ENCODE measurements at places on chromosomes 6 and 20.

GRCh38 chr20:42018979-42019378, 400.8 kb upstream of the CHD6 start:
- DNase-seq, result no peak

DNA sequence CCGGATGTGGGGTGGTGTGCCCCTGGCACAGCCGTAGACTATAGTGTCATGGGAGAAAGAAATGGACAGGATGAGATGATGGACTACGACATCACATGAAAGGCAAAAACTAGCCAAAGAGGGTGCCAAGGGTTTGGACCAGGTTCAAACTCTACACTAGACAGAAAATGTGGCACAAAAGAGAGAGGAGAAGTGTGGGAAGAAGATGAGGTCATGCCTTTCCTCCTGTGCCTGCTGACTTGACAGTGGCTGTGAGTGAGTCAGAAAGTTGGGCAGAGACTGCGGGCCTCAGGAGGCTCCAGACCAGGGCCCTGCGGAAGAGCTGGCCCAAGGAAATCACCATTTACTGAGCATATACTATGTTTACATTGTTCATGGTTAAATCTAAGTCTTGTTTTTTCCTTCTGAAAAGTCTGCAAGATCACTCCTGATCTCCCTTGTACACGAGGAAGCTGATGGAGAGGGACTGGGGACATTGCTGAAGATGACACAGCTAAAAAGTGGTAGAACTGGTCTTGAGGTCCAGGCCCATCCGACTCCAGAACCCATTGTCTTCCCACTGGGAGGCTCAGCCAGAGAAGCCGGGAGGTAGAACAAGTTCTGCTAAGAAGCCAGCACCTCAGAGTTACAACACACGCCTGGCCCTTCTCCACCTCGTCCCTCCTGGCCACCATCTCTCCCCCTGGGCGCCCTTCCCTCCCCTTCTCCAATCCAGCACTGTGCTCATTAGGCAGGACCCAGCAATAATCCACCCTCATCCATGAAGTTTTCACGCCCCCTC, 35.6 kb downstream of the CNKSR3 start:
- no peak for DNase-seq

DNA sequence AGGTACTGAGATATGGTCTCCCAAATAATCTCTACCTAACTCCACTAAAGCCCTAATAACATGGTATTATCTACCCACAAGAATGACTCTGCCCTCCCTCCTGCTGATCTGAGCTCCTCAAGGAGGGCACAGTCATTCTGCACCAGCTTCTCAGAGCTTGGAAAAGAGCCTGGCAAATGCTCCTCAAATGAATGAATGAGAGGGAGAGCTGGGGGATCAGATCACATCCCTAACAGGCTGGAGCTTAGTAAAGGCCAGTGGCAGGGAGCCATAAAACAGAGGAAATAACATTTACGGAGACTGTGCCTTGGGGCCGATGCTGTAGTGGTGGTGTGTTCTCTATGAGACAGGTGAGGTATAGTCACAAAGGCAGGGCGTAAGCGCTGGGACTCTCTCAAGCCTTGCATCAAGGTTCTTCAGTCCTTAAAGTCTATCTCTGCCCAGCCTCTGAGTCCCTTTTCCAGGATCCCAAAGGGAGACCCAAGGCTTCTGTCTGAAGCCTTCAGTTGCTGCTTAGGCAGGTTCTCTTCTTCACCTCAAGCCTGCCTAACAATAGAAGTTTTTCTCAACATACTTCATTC, 7.2 kb upstream of the NNAT start:
- no peak for DNase-seq

GRCh38 chr20:40508821-40509220, 180.2 kb downstream of the MAFB start:
- no peak for DNase-seq

GRCh38 chr20:10603378-10603777, 70.4 kb downstream of the JAG1 start:
- DNase-seq, result peak; percentile 69

DNA sequence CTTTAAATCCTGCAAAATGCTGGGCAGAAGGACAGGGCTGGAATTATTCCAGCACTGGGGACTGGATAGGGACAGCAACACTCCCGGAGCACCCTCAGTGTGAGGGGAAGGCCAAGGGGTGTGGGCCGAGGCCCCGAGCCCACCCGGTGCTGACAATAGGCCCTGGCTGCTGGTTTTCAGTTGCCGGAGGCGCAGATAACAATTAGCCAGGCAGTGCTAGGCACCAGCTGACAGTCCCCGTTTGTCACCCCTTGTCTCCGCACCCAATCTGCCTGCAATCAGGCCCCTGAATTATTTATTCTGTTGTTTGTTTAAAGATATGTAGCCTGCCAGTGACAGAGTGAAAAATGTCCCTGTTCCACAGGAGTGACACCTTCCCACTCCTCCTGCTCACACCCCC, 120.0 kb downstream of the GRM4 start:
- no peak for DNase-seq

GRCh38 chr20:21270806-21271205, 32.3 kb upstream of the XRN2 start:
- no peak for DNase-seq

- DNase-seq, result no peak
Observed at GRCh38 chr6:6942091-6942490, 165.7 kb upstream of the RREB1 start.

GRCh38 chr6:26439151-26440125, 866 bp upstream of the BTN3A3 start:
- no peak for DNase-seq

DNA sequence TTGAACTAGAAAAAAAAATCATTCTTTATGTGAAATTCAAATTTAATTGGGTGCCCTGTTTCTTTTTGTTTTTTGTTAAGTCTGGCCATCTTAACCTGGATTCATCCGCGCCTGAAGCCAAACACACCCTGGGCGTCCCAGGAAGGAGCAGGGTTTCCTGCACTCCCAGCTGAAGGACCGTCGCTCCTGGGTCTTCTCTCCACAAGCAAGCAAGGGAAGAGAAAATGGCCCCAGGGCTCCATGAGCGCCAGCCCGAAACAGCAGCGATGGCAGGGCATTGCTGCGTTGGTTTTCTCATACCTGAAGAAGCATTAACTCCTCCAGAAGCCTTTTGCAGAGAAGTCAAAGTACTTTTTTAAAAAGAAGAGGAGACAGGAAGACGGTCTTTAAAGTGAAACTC, 105.4 kb upstream of the AFDN start:
- no peak for DNase-seq

GRCh38 chr6:11278207-11278559, 45.7 kb upstream of the NEDD9 start:
- peak; percentile 46 for DNase-seq

DNA sequence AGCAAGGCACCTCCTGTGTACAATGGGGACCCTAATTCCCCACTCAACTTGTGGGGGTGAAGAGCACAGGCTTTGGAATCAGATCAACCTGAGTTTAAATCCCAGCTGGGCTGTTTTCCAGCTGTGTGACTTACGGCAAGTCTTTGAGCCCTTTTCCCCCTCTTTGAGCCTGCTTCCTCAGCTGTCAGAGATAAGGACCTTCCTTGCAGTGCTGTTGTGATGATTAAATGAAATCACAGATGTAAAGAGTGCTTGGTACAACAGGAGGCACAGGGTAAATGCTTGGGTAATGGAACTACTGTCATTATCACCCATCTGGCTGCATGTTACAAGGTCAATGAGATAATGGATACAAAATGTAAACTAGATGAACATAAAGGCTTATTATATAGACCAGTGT, 3.2 kb downstream of the SNX21 start:
- no peak for DNase-seq

DNA sequence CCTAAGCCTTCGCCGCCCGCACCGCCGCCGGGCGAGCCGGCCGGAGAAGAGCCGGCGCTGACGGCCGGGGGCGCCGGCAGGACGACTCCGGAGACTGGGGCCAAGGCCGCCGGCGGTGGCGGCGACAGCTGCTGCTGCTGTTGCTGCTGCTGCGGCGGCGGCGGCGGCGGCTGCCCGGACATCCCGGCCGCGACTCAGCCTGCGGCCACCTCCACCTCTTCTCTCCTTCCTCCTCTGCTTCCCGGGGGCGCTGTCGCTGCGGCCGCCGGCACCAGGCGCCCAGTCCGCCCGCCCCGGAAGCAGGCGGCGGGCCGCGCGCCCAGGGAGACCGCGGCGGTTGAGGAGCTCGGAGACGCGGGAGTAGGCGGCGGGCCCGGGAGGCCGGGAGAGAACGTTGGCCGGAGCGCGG, 307 bp downstream of the RANBP9 start:
- DNase-seq, result peak; percentile 76

DNA sequence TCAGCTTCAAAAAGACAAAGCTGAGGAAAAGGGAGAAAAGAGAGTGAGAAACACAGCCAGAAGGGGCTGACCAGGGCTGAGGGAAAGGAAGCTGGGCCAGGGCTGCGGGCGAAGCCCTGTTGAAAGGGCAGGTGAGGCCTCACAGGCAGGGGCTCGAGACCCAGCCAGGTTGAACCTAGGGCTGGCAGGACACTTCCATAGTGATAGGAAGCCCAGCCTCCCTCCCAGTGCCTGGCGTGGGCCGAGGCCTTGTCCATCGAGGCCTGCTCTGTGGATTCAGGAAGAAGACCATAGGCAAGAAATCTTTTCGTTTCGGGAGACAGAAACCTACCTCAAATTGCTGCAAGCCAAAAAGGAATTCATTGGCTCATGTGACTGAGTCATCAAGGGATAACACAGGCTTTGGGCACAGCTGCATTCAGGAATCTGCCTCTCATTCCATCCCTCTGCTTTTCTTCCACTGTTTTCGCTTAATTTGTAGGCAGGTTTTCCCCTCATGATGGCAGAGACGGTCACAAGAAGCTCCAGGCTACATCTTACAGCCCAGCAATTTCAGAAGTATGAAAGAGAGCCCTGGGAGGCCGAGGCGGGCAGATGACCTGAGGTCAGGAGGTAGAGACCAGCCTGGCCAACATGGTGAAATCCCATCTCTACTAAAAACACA, 311.1 kb upstream of the SULF2 start:
- no peak for DNase-seq

DNA sequence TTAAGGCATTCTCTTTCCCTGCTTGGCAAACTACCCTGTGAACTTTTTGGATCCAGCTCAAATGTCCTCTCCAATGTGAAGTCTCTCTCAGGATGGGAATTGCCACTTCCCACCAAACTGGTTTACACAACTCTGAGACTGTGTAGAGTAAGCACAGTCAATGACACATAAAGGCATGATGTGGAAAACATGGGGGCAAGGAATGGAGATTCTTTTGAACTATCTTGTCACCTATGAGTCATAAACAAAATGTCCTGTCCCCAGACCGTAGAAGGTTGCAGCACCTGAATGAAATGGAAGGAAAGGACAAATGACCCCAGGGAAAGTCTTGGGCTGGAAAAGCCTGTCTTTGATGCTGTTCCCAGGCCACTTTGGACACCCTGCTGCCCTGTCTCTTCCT, 11.0 kb upstream of the KIF13A start:
- no peak for DNase-seq

- no peak for DNase-seq
Observed at GRCh38 chr6:139370283-139370998, 4.0 kb downstream of the CITED2 start.

DNA sequence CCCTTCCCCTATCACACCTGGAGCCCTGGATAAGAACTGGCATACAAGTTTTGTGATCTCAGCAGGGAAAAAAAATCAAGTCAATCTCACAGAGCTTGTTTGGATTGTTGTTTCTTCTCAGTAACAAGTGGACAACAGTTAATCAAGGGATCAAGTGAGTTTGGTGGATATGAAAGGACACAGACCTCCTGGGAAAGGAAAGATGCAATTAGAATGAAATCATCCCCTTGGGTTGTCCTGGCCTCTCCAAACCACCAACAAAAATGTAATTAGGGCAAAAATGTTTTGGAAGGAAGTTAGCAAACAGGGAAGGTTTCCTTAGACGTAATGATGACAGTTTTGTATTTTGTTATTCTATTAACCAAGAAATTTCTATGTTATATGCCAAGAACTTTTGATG, 99.1 kb upstream of the PRDM1 start:
- DNase-seq, result no peak

- DNase-seq, result no peak
Observed at GRCh38 chr20:11957911-11958310, 40.2 kb downstream of the BTBD3 start.

GRCh38 chr6:110446405-110446804, 30.0 kb downstream of the SLC22A16 start:
- DNase-seq, result no peak

DNA sequence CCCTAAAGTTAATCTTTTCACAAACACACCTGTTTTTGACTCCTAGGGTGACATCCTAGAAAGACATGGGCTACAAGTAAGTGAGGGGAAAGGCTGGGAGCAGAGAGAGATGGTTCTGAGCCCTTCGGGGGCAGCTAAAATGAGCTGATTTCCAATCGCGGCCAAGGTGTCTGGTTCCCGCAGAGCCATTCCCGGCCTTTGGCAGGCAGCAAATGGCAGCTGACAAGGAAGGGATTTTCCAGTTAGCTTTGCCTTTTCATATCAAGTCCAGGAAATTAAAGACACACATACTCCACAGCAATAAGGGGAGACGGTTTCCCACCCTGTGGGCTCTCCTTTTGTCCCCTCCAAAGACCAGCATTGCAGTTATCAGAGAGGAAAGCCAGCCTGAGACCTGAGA, 228.5 kb downstream of the ZMYND8 start:
- DNase-seq, result no peak

DNA sequence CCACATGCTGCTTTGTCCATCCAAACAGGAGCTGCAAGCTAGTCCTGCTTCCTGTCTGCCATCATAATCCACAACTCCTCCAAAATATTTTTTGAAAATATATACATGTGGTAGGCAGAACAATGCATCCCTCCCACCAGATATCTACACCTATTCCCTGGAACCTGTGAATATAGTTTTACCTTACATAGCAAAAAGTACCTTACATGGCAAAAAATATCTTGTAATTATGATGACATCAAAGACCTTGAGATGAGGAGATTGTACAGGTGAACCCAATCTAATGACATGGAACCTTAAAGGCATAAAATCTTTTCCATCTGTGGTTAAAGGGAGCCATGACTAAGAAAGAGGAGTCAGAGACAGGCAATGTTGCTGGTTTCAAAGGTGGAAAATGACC, 15.3 kb upstream of the RGS17 start:
- DNase-seq, result no peak

- no peak for DNase-seq
Observed at GRCh38 chr6:154350293-154350692, 6.3 kb downstream of the IPCEF1 start.

GRCh38 chr20:47262365-47263013, 94.0 kb downstream of the ZMYND8 start:
- no peak for DNase-seq

DNA sequence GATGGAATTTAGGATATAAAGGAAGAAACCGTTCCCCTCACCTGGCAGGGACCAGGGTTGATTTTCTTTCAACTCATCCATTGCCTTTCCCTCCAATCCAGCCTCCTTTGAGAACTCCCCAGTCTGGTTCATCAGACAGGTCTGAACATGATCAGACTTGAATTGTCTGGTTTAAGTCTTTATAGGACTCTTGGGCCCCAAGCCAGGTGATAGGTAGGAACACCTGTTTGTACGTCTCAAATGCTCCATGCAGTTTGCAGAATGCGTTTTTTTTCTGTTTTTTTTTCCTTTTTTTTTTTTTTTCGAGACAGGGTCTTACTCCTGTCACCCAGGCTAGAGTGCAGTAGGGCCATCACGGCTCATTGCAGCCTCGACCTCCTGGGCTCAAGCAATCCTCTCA, 4.1 kb upstream of the CEP250 start:
- DNase-seq, result no peak
